ENCODE measurements at places on chromosomes 11 and 22.

GRCh38 chr11:68508425-68508824 lies 47.9 kb downstream of the PPP6R3 start:
- peaks cover 2% of the 10 kb centered on the region for H3K4me1 ChIP-seq
- H3K4me3 ChIP-seq = no peak overlapping the region
- no peaks in the 10 kb centered on the region for H3K36me3 ChIP-seq
- DNase-seq = no peak
- H3K27ac ChIP-seq = no peak overlapping the region

- H3K27me3 ChIP-seq = peaks cover 11% of the 10 kb centered on the region
- DNase-seq = peak; percentile 48
- H3K36me3 ChIP-seq = no peaks in the 10 kb centered on the region
- no peak within 1 kb of the TSS for H3K27ac ChIP-seq
- H3K4me1 ChIP-seq = peaks cover 5% of the 10 kb centered on the region
These were observed at the start of gene C1QTNF5 for GRCh38 chr11:119340335-119341221. TSS of gene C1QTNF5 (minus strand) at chr11:119340883. CDS start at chr11:119340397, 486 bp downstream.

DNA sequence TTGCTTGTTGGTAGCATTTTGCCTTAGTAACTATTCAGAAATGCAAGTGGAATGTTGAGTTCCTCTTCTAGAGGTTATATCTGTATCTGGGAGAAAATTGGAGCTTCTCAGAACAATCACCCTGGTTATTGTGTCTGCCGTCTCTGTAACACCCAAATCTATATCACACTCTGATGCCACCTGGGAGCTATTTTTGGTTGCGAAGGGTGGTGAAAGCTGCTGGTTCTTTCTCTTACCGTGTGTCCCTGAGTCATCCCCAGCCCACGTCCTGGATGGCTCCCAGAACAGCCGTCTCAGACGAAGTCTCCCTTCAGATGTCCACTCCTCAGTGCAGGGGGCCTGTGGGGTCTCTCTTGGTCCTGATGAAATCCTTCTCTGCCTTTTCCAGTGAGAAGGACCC lies 83.5 kb downstream of the C22orf31 start:
- H3K27me3 ChIP-seq = no peaks in the 10 kb centered on the region
- no peak overlapping the region for H3K4me3 ChIP-seq
- H3K27ac ChIP-seq = no peak overlapping the region
- peaks cover 9% of the 10 kb centered on the region for H3K4me1 ChIP-seq
- no peaks in the 10 kb centered on the region for H3K36me3 ChIP-seq

- H3K27me3 ChIP-seq = no peaks in the 10 kb centered on the region
- H3K36me3 ChIP-seq = no peaks in the 10 kb centered on the region
- no peak overlapping the region for H3K27ac ChIP-seq
- H3K4me1 ChIP-seq = no peaks in the 10 kb centered on the region
- no peak overlapping the region for H3K4me3 ChIP-seq
These were observed 103.8 kb upstream of the CHORDC1 start for GRCh38 chr11:90326647-90327046.

- no peaks in the 10 kb centered on the region for H3K4me1 ChIP-seq
- no peak overlapping the region for H3K27ac ChIP-seq
- H3K36me3 ChIP-seq = peaks cover 1% of the 10 kb centered on the region
- H3K27me3 ChIP-seq = no peaks in the 10 kb centered on the region
- H3K4me3 ChIP-seq = no peak overlapping the region
These were observed 21.4 kb downstream of the RGL4 start for GRCh38 chr22:23712256-23712655.

DNA sequence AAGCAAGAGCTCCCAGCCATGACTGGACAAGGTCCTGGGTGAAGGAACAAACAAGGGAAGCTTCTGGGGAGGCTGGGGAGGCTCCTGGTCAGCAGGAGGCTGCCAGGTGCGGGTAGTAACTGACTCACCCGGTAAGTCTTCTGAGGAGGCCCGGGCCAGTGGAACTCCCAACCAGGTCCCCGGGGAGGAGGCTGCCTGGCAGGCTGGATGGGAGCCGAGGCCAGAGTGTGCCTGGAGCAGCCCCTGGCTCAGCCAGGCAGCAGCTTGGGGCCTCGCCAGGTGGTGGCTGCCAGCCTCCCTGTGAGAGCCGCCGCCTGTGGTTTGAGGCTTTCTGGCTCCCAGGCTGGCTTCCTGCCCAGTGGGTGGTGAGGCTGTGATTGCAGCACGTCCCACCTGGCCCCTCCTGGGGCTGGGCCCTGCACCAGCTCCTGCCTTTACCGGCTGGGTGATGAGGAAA lies 46.2 kb downstream of the IGF2 start:
- peaks cover 2% of the 10 kb centered on the region for H3K4me1 ChIP-seq
- no peaks in the 10 kb centered on the region for H3K36me3 ChIP-seq
- no peak overlapping the region for H3K4me3 ChIP-seq
- no peak overlapping the region for H3K27ac ChIP-seq
- no peaks in the 10 kb centered on the region for H3K27me3 ChIP-seq

- no peak within 1 kb of the TSS for H3K27ac ChIP-seq
- no peaks in the 10 kb centered on the region for H3K27me3 ChIP-seq
- no peak for DNase-seq
- H3K4me1 ChIP-seq = peaks cover 6% of the 10 kb centered on the region
- no peaks in the 10 kb centered on the region for H3K36me3 ChIP-seq
- no peak within 1 kb of the TSS for H3K4me3 ChIP-seq
These were observed at the start of gene KCNJ1 for GRCh38 chr11:128867277-128867676. TSS of gene KCNJ1 (minus strand) at chr11:128867296. CDS start at chr11:128840243, 27,053 bp downstream.

DNA sequence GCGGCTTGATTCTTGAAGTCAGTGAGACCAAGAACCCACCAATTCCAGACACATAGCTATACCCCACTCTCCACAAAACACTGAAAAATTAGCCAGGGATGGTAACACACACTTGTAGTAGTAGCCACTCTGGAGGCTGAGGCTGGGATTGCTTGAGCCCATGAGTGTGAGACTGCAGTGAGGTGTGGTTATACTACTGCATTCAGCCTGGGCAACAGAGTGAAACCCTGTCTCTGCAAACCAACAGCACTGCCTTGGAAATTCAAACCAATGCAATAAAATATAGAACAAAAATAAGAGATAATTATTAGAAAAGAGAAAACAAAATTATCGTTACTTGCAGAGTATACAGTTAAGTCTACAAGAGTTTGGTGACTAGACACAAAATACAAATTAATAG lies 20.2 kb upstream of the PRDM10 start:
- H3K4me1 ChIP-seq = no peaks in the 10 kb centered on the region
- DNase-seq = no peak
- no peaks in the 10 kb centered on the region for H3K27me3 ChIP-seq
- H3K4me3 ChIP-seq = no peak overlapping the region

- H3K4me3 ChIP-seq = no peak overlapping the region
- no peaks in the 10 kb centered on the region for H3K4me1 ChIP-seq
- no peak for DNase-seq
- H3K27ac ChIP-seq = no peak overlapping the region
- H3K27me3 ChIP-seq = no peaks in the 10 kb centered on the region
These were observed 58.4 kb upstream of the ZC3H12C start for GRCh38 chr11:110034806-110035205.

DNA sequence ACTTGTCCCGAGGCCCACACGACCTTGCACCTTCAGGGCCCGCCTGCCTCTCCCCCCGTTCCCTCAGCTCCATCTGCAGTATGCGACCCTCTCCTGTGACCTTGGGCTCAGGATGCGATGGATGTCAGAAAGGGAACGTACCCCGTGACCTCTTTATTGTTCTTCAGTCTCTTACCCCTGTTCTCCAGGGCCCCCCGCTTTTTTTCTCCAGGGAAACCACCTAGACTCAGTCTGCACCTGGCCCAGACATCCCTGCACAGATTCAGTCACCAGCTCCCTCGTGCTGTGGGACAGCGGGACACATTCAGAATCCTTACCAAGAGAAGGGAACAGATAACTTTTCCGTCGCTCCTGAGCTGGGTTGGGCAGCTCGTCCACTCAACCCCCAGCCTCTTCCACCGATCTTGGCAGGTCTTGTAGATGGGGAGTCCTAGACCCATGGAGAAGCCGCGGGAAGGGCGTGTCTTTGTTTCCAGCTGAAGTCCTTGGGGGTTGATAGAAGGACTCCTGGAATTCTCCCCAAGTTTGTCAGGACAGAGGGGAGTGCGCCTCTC lies 1.4 kb upstream of the PHOX2A start:
- no peak for DNase-seq
- no peak overlapping the region for H3K27ac ChIP-seq
- H3K27me3 ChIP-seq = peaks cover 46% of the 10 kb centered on the region
- H3K36me3 ChIP-seq = no peaks in the 10 kb centered on the region
- no peak overlapping the region for H3K4me3 ChIP-seq
- H3K4me1 ChIP-seq = peaks cover 7% of the 10 kb centered on the region

- H3K4me1 ChIP-seq = no peaks in the 10 kb centered on the region
- no peaks in the 10 kb centered on the region for H3K36me3 ChIP-seq
- H3K27ac ChIP-seq = no peak overlapping the region
- DNase-seq = no peak
- no peak overlapping the region for H3K4me3 ChIP-seq
- H3K27me3 ChIP-seq = no peaks in the 10 kb centered on the region
These were observed 259.0 kb downstream of the MN1 start for GRCh38 chr22:27542602-27543001.

- no peak overlapping the region for H3K4me3 ChIP-seq
- no peaks in the 10 kb centered on the region for H3K36me3 ChIP-seq
- no peaks in the 10 kb centered on the region for H3K4me1 ChIP-seq
- no peak overlapping the region for H3K27ac ChIP-seq
These were observed 64.5 kb downstream of the C11orf91 start for GRCh38 chr11:33636104-33636503.

DNA sequence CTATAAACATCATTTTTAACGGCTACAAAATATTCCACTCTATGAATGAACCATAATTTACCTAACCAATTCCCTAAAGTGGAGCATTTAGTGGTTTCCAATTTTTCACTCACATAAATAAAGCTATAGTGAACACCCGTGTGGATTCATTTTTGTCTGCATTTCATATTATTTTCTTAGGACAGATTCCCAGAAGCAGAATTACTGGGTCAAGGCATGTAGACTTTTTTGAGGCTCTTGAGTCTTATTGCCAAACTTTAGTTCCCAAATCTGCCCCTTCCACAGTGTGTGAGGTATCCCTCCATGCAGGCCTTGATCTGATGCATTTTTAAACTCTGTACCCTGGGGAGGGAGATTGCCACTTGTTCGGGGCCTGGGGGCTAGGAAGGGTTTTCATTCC lies 198.2 kb downstream of the TENM4 start:
- no peak overlapping the region for H3K4me3 ChIP-seq
- H3K27me3 ChIP-seq = no peaks in the 10 kb centered on the region
- H3K27ac ChIP-seq = no peak overlapping the region
- H3K4me1 ChIP-seq = no peaks in the 10 kb centered on the region

DNA sequence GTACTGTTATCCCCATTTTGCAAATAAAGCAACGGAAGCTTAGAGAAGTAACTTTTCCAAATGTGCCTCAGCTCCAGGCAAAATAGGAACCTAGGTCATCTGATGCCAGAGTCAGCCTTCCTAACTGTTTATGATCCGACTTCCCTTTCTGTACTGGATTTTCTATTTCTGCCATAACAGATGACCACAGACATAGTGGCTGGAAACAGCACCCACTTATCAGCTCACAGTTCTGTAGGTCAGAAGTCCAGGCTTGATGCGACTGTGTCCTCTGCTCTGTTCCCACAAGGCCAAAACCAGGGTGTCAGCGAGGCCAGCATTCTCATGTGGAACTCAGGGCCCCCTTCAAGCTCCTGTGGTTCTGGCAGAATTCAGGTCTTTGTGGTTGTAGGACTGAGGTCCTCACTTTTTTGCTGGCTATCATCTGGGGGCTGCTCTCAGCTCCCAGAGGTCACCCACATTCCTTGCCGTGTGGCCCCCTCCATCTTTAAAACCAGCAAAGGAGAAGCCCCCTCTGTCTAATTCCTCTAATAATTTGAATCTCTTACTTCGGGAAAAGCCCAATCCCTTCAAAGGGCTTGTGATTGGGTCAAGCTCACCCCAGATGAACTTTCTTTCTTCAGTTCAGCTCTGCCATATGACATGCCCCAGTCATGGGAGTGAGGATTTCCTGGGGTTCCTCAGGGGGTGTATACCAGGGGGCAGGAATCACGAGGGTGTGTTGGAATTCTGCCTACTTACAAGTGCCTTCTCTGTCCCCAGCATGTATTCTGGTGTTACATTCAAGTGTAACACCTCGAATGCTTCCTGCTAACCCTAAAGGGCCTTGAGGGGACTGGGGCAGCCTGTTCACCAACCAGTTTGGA lies 15.3 kb downstream of the KCNJ5 start:
- no peak overlapping the region for H3K4me3 ChIP-seq
- H3K27me3 ChIP-seq = peaks cover 19% of the 10 kb centered on the region
- peaks cover 14% of the 10 kb centered on the region for H3K4me1 ChIP-seq
- H3K27ac ChIP-seq = no peak overlapping the region
- DNase-seq = no peak

GRCh38 chr11:105862736-105863367 lies 159.2 kb downstream of the MSANTD4 start:
- no peaks in the 10 kb centered on the region for H3K4me1 ChIP-seq
- no peaks in the 10 kb centered on the region for H3K36me3 ChIP-seq
- no peaks in the 10 kb centered on the region for H3K27me3 ChIP-seq

DNA sequence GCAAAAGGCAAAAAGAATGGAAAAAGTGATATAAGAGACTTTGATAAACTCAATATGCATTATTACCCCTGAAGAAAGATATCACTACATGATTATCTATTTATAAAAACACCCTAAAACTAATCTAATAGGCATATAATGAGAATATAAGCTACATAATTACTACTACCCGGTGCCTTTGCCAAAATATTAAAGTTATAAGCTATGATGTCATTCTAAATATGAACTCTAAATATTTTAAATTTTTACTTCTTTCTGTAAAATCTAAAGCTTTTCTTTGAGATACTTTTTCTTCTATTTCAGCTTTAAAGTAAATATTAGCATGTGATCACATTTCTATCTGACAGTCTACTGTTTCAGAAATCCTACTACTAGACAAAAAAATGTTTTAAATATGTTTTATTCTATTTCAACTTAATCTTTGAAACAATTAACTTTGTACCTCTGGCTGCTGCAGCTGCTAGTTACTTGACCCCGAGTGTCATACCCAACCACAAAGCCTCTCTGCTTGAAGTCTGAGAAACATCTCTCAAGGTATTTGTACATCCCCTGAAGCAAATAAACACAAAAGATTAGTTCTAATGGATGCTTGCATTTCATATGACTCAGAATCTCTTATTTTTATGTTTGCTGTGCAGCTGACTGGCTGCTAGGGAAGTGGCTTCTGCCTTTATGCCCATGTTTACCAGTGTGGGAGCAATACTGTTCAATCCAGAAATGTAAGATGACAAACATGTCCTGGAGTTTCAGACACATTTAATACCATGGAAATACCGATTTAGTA lies 26.8 kb downstream of the PGM2L1 start:
- no peaks in the 10 kb centered on the region for H3K4me1 ChIP-seq
- no peak for DNase-seq
- H3K27me3 ChIP-seq = no peaks in the 10 kb centered on the region
- no peak overlapping the region for H3K27ac ChIP-seq

GRCh38 chr22:20431511-20432192 lies 6.0 kb downstream of the SCARF2 start:
- no peak overlapping the region for H3K27ac ChIP-seq
- H3K27me3 ChIP-seq = peaks cover 3% of the 10 kb centered on the region
- peaks cover 15% of the 10 kb centered on the region for H3K4me1 ChIP-seq
- H3K4me3 ChIP-seq = no peak overlapping the region
- DNase-seq = peak; percentile 58

GRCh38 chr22:45207981-45208664 lies 32.6 kb downstream of the KIAA0930 start:
- H3K27me3 ChIP-seq = no peaks in the 10 kb centered on the region
- H3K27ac ChIP-seq = no peak overlapping the region
- H3K36me3 ChIP-seq = no peaks in the 10 kb centered on the region
- peaks cover under 1% of the 10 kb centered on the region for H3K4me1 ChIP-seq
- no peak for DNase-seq

- no peaks in the 10 kb centered on the region for H3K36me3 ChIP-seq
- no peaks in the 10 kb centered on the region for H3K4me1 ChIP-seq
- H3K27ac ChIP-seq = no peak overlapping the region
- no peak overlapping the region for H3K4me3 ChIP-seq
These were observed 23.6 kb upstream of the ALKBH3 start for GRCh38 chr11:43856993-43857392.

All from mesendoderm (in vitro differentiated cells).